ENCODE measurements at places on chromosomes 2 and 18.

DNA sequence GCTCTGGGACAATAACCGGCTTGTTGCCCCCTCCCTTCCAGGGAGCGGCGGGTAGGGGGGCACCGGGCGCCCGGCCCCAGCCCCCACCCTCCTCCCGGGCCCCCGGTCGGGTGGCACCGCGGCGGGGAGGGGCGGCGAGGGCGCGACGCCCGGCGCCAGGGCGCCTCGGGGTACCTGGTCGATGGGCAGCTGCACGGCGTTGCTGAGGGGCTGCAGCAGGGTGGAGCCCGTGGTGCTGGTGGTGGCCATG is 193 bp downstream of the MBOAT2 start:
- no peak for DNase-seq

GRCh38 chr2:235986361-235986760 is 181.8 kb downstream of the GBX2 start:
- no peak for DNase-seq

- DNase-seq: no peak
Measured at GRCh38 chr2:145813481-145813880, 1293.6 kb upstream of the ZEB2 start.

DNA sequence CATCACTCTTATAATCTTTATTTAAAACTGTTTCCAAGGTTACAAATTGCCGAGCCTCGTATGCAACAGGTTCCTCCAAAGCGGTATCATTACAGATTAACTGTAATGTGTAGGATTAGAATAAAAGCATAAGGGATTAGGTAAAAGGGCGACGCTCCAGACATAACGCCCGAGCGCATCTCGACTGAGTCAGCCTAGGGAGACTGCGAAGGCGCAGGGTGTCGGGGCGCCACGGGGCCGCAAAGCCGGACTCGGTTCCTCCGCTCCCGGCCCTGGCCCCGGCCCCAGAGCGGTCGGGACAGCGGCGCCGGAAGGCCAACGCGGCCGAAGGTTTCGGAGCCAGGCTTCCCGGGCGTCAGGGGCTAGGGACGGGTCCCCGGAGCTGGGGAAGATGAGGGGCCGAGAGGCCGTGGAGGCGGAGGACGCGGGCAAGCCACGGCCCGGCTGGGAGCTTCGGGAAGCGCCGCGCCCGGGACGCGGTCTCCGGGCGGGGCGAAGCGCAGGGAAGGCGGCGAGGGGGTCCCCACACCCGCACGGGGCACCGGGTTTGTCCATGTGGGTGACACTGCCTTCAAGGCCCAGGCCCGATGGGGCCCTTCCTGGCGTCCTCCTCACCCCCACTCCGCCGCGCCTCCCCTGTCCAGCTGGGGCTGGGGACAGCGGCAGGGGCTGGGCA is 12.9 kb upstream of the SIX3 start:
- no peak for DNase-seq

- DNase-seq: no peak
Measured at GRCh38 chr2:29698216-29698615, 223.2 kb downstream of the ALK start.

- no peak for DNase-seq
Measured at GRCh38 chr2:137182071-137182470, 416.7 kb downstream of the THSD7B start.

- no peak for DNase-seq
Measured at GRCh38 chr2:196409376-196409775, 230.1 kb upstream of the CCDC150 start.

GRCh38 chr2:209525834-209526281 is 102.0 kb downstream of the MAP2 start:
- no peak for DNase-seq

DNA sequence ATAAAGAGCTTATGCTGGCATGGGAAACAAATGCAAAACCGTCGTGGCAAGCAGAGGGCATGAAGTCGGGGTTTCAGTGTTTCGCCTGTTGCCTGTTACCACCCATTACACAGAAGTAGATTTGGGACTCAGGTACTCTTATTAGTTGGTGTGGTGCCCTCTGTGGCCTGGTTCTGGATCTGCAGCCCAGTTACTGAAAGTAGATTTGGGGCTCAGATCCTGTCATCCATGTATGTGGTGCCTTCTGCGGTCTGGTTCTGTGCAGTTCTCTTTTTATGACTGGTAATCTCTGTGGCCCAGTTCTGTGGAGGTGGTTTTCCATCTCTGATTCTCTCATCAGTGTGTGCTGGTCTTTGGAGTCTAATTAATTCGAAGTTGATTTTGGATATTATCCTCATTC is 45.2 kb downstream of the ADNP2 start:
- peak; percentile 28 for DNase-seq

GRCh38 chr2:200077838-200078237 is 122.5 kb downstream of the MAIP1 start:
- no peak for DNase-seq

GRCh38 chr2:105390454-105390853 is 8.4 kb downstream of the FHL2 start:
- no peak for DNase-seq

DNA sequence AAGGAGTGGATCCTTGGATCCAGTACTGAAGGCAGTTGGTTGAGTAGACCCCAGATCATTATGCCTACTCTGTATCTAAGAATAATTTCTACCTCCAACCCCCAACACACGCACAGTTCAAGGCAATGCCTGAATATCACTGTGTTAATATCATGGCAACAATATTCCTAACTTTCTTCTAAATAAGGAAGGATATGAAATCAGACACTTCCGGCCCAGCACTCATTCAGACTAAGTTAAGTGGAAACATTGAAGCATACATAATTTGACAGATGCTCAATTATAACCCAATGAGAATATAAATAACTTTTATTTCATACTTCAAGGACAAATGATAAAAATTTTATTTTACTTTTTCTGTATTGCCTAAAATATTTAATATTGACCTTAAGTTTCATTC is 153.6 kb upstream of the COL3A1 start:
- DNase-seq: no peak

DNA sequence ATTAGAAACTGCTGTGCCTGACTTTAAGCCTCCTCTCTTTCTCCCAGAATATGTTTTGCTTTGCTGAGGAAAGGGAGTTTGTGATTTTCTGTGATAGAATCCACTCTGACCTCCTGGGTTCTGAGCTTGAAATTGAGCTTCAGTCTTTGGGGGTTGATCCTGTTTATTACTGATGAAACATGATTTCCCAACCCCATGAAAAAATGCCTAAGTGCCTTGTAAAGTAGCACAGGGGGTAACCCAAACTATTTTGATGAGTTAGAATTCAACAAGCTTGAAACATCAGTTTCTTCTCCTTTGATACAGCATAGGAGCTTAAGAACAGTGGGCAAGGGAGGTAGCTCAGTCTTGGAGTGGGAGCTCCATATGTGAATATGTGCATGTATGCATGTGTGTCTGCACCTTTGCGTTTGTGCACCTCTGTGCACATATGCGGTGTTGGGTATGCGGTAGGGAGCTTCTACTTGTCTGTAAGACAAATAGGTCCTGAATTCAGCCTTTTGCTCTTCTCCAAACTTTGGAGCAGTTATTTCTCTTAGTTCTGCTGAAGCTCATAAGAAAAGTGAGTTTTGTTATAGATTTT is 364.6 kb downstream of the OSR1 start:
- DNase-seq: no peak

DNA sequence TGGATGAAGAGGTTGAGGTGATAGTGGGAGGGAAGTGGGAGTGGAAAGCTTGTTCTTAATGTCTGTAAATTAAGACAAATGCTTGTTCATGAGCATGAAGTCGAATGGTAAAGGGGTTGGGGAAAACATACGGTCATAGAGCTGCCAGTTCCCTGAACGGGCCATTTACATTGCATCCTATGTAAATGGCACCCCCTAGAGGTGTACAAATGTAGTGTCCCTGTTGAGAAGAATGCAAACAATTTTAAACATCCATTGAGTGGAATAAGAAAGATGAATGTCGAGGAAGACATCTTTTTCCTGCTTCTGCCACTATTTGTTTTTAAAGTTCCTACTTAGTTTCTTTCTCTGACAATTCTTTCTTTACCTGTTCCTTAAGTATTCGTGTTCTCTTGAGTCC is 155.7 kb downstream of the RDH14 start:
- DNase-seq: no peak

DNA sequence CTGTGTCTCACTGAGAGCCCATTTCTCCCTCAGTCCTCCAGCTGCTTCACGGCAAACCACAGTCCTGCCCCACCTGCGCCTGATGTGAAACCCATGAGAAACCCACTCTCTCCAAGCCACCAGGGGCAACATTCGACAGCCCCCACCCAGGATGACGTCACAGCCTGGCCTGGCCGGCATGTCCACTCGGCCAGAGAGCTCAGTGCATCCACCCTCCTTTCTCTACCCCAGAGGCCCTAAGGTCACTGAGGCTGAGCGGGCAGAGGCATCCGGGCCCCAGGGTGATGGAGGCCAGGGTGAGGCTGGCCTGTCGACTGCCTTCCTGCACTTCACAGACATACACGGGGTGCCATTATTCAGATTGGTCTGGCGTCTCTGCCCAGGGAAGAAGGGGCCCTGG is 402.7 kb upstream of the MYT1L start:
- no peak for DNase-seq

DNA sequence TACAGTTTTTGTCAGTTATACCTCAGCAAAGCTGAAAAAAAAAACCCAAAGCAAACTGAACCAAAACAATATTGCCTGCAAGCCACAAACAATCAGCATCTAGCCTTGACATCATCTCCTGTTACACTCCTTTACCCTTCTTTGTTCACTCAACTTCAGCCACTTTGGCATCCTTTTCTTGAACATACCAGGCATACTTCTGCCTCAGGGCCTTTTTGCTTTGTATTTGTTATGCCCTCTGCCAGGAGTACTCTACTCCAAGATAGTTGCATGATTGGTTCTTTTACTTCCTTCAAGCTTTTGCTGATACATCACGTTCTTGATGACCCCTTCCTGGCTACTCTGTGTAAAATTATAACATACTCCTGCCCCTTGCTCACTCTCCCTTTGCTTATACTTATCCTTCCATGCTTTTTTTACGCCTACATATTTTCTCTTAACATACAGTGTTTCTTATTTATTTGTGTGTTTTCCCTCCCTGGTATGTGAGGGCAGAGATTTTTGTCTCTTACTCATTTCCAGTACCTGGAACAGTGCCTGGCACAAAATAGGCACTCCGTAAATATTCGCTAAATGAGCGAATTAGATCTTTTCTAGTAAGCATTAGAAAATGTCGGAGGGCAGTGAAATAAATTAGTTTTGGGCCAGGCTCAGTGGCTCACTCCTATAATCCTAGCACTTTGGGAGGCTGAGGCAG is 12.7 kb downstream of the ABI2 start:
- DNase-seq: no peak
